T-helper 9 cell (primary cell): ENCODE measurements at places on chromosomes 11 and 22.

DNA sequence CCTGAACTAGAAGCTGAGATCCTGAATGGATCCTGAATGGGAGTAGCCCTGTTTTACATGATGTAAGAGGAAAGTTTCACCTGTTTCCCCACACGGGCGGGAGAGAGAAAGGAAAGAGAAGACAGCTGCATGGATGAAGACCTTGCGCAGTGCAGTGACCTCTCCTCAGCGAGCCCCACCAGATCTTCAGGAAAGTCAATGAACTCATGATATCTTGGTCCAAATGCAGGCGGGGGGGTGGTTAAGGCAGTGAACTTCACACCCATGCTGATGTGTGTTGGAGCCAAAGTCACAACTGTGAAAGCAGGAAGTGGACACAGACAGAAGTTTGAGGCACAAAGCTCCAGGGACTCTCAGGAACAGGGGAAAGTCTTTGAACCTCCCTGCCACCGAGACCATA is 8.6 kb upstream of the FJX1 start:
- no peak for DNase-seq

DNA sequence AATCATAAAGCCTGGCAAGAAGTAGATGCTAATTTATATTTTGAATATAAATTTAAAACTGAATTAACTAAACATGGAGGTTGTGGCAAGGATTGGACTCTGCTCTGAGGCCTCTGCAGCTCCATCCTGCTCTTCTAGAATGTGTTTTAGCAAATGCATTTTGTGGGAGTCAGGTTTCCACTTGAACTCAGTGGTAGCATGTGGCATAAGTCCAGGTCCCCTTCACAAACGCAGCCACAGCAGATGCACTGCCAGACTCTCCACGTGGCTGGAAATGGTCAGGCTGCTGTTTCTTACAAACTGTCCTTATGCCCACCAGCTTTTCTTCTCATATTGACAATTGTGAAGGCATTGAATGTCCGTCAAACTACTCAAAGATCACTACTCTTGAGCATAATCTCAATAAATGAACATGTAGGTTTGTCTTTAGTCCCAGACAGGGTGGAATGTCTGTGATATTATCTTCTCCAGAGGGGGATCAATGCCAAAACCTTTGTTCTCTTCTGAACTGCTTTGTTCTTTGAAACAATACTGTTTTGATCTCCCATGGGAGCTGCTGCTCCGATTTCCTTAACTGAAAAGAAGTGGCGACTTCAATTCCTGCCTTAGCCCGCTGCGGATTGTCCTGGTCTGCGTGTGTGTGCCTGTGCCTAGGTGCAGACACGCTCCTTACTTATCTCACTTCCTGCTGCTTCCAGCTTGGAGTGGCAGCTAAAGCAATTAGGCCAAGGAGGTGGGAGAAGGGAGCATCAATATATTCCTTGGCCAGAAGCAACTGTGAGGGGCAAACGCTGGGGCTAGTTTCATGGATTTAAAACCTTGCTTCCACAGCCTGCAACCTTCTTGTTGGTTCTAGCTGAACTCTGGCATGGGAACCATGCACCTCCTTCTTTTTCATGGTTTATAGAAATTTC is 24.2 kb downstream of the EIF4G2 start:
- DNase-seq, result no peak

DNA sequence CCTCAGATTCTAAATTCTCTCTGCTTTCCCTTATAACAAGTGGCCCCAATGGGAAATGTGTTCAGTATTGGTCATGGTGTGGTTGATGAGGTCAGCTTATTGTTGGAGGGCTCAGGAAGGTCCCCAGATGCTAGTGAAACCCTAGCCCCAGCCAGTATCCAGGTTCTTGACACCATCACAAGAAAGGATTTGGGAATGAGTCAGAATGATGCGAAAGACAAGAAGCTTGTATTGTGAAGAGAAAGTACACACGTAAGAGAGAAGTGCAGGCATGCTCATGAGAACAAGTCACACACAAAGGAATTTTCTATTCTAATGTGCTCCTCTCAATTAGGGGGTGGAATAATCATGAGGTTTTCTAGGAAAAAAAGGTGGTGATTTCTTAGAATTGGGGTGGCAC is 34.9 kb upstream of the TRPC6 start:
- no peak for DNase-seq

GRCh38 chr11:116519499-116519898 is 253.3 kb downstream of the BUD13 start:
- DNase-seq, result no peak

- no peak for DNase-seq
Measured at GRCh38 chr11:96275801-96276594, 67.0 kb downstream of the MAML2 start.

DNA sequence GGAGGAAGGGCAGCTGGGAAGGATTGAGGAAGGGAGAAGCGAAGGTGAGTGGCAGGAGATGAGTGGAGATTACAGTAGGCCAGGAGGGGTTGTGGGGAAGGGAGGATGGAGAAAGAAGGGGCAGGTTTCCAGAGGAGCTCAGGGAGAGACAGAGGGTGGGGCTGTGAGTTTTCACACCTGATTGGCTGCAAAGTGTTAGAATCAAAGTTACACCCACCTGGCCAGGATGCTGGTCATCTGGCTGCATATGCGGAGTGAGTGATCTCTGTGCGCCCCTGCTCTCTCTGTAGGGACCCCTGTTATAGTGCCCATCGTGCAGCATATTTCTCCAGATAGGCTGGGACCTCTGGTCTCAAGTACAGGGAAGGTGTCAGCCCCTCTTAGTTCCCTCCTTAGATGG is 18.3 kb downstream of the AMPD3 start:
- DNase-seq, result no peak

GRCh38 chr22:28172892-28173670 is 254.0 kb upstream of the PITPNB start:
- no peak for DNase-seq

- no peak for DNase-seq
Measured at GRCh38 chr11:44409558-44410236, 99.8 kb upstream of the ALX4 start.
